ENCODE measurements at places on chromosomes 4 and X. TPM values are rescaled to one million over a fixed set of nuclear protein-coding genes. Genes with fewer than 3 reads are reported as not detected.

ADH1B gene
- 1,563 TPM for total RNA-seq

FGF2 gene
- 50.2 TPM for total RNA-seq

DDIT4L gene
- 1.8 TPM for total RNA-seq

MCF2 gene
- 2.2 TPM for total RNA-seq

BANK1 gene
- total RNA-seq, result 1.1 TPM

SFRP2 gene
- 70.4 TPM for total RNA-seq

TMEM185A gene
- 21.5 TPM for total RNA-seq

SPANXC gene
- not detected for total RNA-seq

ASB5 gene
- total RNA-seq, result not detected

Data from thoracic aorta (tissue), 2 donors.